ENCODE measurements at places on chromosomes 2 and 18. TPM values are rescaled to one million over a fixed set of nuclear protein-coding genes. Genes with fewer than 3 reads are reported as not detected.

- H3K4me1 ChIP-seq: no peaks in the 10 kb centered on the region
- no peak overlapping the region for H3K27ac ChIP-seq
- no peaks in the 10 kb centered on the region for H3K27me3 ChIP-seq
- H3K36me3 ChIP-seq: no peaks in the 10 kb centered on the region
- no peak overlapping the region for H3K4me3 ChIP-seq
Observed at GRCh38 chr18:1227025-1227424, 322.4 kb downstream of the ADCYAP1 start.

Gene ELOA2
- total RNA-seq: not detected

DNA sequence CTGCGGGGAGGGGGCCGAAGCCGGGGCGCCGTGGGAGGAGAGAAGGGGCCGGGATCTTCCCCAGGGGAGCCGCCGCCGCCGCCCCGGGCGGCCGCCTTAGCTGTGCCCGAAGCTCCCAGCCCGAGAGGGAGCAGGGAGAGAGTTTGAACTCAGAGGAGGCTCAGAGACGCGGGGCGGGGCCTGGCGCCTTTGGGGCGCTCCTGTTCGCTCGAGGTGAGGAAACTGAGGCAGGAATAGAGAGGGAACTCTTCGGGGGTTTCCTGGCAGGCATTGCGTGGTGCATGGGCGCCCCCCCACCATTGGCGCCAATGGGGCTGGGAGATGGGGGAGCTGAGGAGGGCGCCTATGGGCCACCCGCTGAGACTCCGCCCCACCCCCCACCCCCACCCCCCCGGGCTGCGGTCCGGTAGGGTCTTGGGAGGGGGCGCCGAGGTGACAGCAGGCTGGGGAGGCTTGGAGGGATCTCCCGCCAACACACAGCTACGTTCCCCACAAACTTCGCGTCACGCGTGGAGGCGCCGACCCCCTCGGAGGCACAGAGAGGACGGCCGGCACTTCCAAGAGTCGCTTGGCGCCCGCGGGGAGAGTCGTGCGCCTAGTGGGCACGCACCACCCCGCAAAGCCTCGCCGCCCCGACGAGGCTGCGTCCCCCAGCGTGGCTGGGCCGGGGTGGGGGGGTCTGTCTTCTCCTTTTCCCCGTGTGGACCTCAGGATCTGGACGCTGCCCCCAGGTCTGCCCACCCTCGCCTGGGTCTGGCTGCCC is 680 bp downstream of the CTDSP1 start:
- DNase-seq: peak; percentile 76
- H3K27ac ChIP-seq: peak overlapping the region; percentile 100
- peaks cover 61% of the 10 kb centered on the region for H3K4me1 ChIP-seq
- H3K27me3 ChIP-seq: no peaks in the 10 kb centered on the region
- H3K36me3 ChIP-seq: peaks cover 41% of the 10 kb centered on the region

DNA sequence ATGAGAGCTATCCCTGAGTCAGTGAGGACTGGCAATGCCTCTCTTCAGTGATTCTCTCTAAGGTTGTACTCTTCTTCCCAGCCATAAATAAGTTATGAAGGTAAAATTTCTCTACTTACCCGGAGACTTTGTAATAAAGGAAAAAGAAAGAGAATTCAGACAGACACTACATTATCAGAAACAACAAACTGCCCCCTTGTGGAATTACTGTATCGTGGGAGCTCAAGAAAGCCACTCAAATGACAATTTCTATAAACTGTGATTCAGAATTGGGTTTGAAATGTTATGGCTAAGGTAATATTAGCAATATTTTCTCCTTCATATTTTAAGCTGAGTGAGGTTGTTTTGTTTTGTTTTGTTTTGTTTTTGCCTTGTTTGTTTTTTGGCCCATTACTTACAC is 155.8 kb upstream of the TANK start:
- H3K4me3 ChIP-seq: no peak overlapping the region
- no peaks in the 10 kb centered on the region for H3K36me3 ChIP-seq
- H3K27ac ChIP-seq: no peak overlapping the region
- no peak for DNase-seq

Gene PSMA8
- total RNA-seq: not detected
